T-helper 17 cell (primary cell): ENCODE measurements at places on chromosomes 1 and 21. TPM values are rescaled to one million over a fixed set of nuclear protein-coding genes. Genes with fewer than 3 reads are reported as not detected.

- no peak for DNase-seq
- H3K4me3 ChIP-seq, result no peak overlapping the region
- peaks cover 47% of the 10 kb centered on the region for H3K27me3 ChIP-seq
- H3K27ac ChIP-seq, result no peak overlapping the region
Observed at GRCh38 chr1:229989591-229990248, 77.3 kb upstream of the GALNT2 start.

DNA sequence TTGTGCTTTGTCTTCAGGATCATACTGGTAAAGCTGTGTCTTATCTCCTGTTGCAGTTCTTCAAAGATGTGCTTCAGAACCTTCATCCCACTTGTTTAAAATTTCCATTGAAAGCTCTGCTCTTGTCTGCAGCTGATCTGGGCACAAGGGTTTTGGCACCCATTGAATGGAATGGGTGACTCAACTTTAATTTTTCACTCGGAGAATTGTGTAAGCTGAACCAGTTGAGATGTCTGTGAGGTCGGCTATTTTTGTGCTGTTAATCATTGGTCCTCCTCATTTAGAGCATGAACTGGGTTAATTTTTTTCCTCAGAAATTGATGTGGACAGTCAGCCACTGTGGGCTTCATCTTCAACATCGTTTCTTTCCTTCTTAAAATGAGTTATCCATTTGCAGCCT, 252.1 kb downstream of the TM2D1 start:
- H3K27ac ChIP-seq, result no peak overlapping the region
- no peaks in the 10 kb centered on the region for H3K4me1 ChIP-seq
- H3K27me3 ChIP-seq, result peaks cover 37% of the 10 kb centered on the region
- no peak for DNase-seq

DNA sequence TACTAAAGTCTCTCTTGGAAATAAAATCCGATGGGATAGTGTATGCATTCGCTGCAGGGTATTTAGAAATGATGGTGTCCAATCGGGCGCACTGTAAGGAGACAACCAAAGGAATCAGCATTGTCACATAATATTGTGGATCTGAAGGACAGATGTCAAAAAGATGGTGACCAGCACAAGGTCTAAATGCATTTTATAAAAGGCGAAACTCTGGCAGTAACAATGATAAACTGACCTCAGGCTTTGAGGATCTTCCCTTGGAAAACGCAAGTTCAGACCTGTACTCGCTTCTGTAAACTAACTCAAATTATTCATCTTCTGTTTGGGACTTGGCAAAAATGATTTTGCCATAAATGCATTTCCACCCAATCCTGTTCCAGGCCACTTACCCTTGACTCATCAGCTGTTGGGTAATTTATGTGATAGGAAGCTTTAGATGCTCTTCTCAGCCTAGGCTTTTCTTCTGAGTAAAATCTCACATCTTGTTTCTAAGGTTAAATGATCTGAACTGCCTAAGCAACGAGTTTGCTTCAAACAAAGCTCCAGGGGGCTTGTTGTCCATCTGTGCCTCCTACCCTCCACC, 33.8 kb downstream of the STPG1 start:
- H3K4me3 ChIP-seq, result no peak overlapping the region
- no peaks in the 10 kb centered on the region for H3K27me3 ChIP-seq
- H3K36me3 ChIP-seq, result peaks cover 10% of the 10 kb centered on the region
- DNase-seq, result no peak
- no peak overlapping the region for H3K27ac ChIP-seq

GCSAML gene
- total RNA-seq, result 2.2 TPM

GRCh38 chr1:2526824-2527555, 594 bp upstream of the PANK4 start:
- no peaks in the 10 kb centered on the region for H3K36me3 ChIP-seq
- peaks cover 9% of the 10 kb centered on the region for H3K27me3 ChIP-seq
- H3K4me1 ChIP-seq, result peaks cover 38% of the 10 kb centered on the region
- peak; percentile 43 for DNase-seq
- peak overlapping the region; percentile 94 for H3K4me3 ChIP-seq
- H3K27ac ChIP-seq, result peak overlapping the region; percentile 62

DNA sequence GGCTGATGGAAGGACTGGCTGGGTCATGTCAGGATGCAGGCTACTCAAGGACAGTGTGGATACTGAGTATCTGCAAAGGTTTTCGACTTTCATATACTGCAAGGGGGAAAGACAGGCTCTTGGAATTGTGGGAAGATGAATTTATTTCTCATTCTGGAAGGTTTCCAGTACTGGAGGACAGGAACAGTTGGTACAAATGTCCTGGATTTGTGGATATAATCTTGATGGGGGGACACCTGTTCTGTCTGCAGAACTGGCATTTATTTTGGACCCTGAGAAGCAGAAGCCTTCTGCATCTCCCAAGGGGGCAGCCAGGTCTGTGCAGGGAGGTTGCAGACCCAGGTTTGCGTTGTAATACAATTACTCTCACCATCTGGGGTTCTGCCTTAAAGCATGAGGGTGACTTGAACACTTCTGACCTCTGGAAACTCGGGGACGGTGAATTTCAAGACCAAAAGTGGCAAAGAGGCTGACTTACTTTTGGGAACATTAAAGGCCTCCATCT, 65.8 kb downstream of the NOS1AP start:
- H3K27ac ChIP-seq, result no peak overlapping the region
- H3K4me3 ChIP-seq, result no peak overlapping the region
- DNase-seq, result no peak

GRCh38 chr1:6624710-6625583, at the start of gene THAP3:
Gene THAP3 (plus strand): TSS chr1:6624868. CDS start chr1:6625219, 351 bp downstream.
- peaks cover 3% of the 10 kb centered on the region for H3K36me3 ChIP-seq
- peak within 1 kb of the TSS; percentile 86 for H3K27ac ChIP-seq
- H3K27me3 ChIP-seq, result no peaks in the 10 kb centered on the region
- peak; percentile 90 for DNase-seq
- H3K4me3 ChIP-seq, result peak within 1 kb of the TSS; percentile 91
- H3K4me1 ChIP-seq, result peaks cover 21% of the 10 kb centered on the region

SAMSN1 gene
- total RNA-seq, result 64.9 TPM

- peaks cover 9% of the 10 kb centered on the region for H3K27me3 ChIP-seq
- no peak overlapping the region for H3K4me3 ChIP-seq
- peaks cover 3% of the 10 kb centered on the region for H3K4me1 ChIP-seq
- no peak for DNase-seq
- no peaks in the 10 kb centered on the region for H3K36me3 ChIP-seq
Observed at GRCh38 chr1:244012202-244012601, 38.9 kb upstream of the ZBTB18 start.

BMP8B gene
- total RNA-seq, result not detected

- DNase-seq, result no peak
- peaks cover 27% of the 10 kb centered on the region for H3K4me1 ChIP-seq
- H3K27ac ChIP-seq, result no peak overlapping the region
Observed at GRCh38 chr1:170664828-170665612, 1.1 kb downstream of the PRRX1 start.

DNA sequence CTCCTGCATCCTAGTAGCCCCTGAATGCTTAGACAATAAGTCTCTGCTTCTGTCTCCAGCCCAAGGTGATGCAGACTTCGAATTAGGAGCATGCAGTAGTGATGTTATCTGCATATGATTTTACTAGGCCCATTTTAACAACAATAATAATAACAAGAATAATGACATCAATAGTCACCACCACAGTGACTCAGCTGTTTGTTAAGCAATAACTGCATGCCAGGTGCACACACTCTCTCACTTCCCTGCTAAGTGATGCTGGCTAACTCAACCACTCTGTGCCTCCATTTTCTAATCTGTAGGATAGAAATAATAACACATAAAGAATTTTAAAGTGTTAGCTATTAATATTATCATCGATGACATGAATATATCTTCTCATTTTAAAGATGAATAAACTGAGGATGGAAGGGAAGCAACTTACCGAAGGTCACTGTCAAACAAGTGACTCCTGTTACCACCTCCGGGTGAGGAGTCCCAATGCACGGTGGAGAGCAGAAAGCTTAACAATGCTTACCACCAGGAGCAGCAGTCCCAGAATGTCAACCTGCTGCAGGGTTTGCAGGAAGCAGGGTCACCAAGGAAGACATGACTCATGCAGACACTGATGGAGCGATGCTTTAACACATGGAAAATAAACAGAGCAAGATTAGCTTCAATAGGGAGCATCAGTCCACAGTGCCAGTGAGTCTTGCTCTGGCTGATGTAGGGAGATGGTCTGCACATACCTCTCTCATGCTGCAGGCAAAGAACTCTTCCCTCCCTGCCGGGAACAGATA, 290.2 kb downstream of the SPATA17 start:
- H3K27ac ChIP-seq, result no peak overlapping the region
- H3K4me1 ChIP-seq, result no peaks in the 10 kb centered on the region
- no peak overlapping the region for H3K4me3 ChIP-seq
- no peaks in the 10 kb centered on the region for H3K36me3 ChIP-seq

- peaks cover 28% of the 10 kb centered on the region for H3K27me3 ChIP-seq
- H3K4me3 ChIP-seq, result no peak overlapping the region
- no peak overlapping the region for H3K27ac ChIP-seq
Observed at GRCh38 chr21:34636961-34637360, 22.0 kb upstream of the RCAN1 start.
